ENCODE measurements at places on chromosomes 13 and 19. TPM values are rescaled to one million over a fixed set of nuclear protein-coding genes. Genes with fewer than 3 reads are reported as not detected.

RGCC gene
- 148 TPM for total RNA-seq

COMP gene
- not detected for total RNA-seq

- H3K36me3 ChIP-seq, result no peaks in the 10 kb centered on the region
- no peak for DNase-seq
- H3K4me1 ChIP-seq, result no peaks in the 10 kb centered on the region
- no peak overlapping the region for H3K27ac ChIP-seq
Observed at GRCh38 chr13:112141643-112142400, 74.9 kb downstream of the SOX1 start.

GRCh38 chr19:45733160-45733810 is at the start of gene MEIOSIN:
Gene MEIOSIN (plus strand): TSS chr19:45733439. CDS start chr19:45735377, 1,938 bp downstream.
- peaks cover 6% of the 10 kb centered on the region for H3K4me1 ChIP-seq
- no peaks in the 10 kb centered on the region for H3K27me3 ChIP-seq
- H3K4me3 ChIP-seq, result no peak within 1 kb of the TSS
- H3K36me3 ChIP-seq, result no peaks in the 10 kb centered on the region
- DNase-seq, result no peak
- H3K27ac ChIP-seq, result no peak within 1 kb of the TSS

DNA sequence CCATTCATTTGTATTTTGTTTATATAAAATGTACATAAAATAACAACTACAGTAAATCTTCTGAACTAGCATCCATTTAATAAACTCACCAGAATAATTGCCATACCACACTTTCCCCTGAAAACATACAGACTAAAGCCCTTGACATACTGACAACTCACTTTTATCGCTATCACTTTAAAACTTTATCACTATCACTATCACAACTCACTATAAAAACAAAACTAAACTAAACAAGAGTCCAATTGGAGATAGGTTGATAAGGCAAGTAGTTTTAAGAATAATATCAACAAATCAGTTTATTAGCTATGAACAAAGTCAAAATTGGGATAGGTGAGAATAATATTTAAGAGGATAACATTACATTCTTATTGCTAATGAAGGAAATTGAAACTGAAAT is 108.9 kb downstream of the SLITRK6 start:
- DNase-seq, result no peak
- no peaks in the 10 kb centered on the region for H3K27me3 ChIP-seq
- H3K27ac ChIP-seq, result no peak overlapping the region
- H3K4me3 ChIP-seq, result no peak overlapping the region

GRCh38 chr19:10226021-10226375 is 5.1 kb downstream of the S1PR2 start:
- no peaks in the 10 kb centered on the region for H3K36me3 ChIP-seq
- H3K27me3 ChIP-seq, result no peaks in the 10 kb centered on the region
- peaks cover 6% of the 10 kb centered on the region for H3K4me1 ChIP-seq
- H3K4me3 ChIP-seq, result no peak overlapping the region
- H3K27ac ChIP-seq, result no peak overlapping the region

GRCh38 chr19:2251106-2252054 is 2.3 kb downstream of the AMH start:
- no peak for DNase-seq
- no peak overlapping the region for H3K27ac ChIP-seq
- H3K27me3 ChIP-seq, result peaks cover 40% of the 10 kb centered on the region
- H3K4me3 ChIP-seq, result no peak overlapping the region
- peaks cover 16% of the 10 kb centered on the region for H3K4me1 ChIP-seq
- peaks cover 17% of the 10 kb centered on the region for H3K36me3 ChIP-seq

- H3K27ac ChIP-seq, result no peak overlapping the region
- H3K27me3 ChIP-seq, result no peaks in the 10 kb centered on the region
- H3K4me3 ChIP-seq, result no peak overlapping the region
- peaks cover 8% of the 10 kb centered on the region for H3K4me1 ChIP-seq
- DNase-seq, result no peak
Observed at GRCh38 chr19:51926426-51926783, 867 bp upstream of the ZNF613 start.

DNA sequence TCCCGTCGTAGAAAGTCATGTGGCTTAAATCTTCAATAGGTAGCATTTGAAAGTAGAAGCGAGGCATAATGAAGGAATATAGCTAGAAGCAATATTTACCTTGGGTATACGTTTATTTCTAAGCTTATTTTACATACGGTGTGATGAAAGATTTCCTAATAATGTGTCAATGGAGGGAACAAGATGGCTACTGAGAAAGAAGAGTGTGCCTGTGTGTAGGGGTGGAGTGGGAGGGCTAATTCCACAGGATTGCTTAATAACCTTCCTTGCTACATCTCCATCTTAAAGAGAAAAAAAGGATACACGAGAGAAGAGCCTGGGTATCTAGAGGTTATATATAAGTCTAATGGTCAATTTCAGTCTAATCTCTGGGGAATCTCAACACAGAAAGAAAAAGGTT is 2.0 kb downstream of the SPART start:
- H3K4me3 ChIP-seq, result no peak overlapping the region
- peaks cover 14% of the 10 kb centered on the region for H3K4me1 ChIP-seq
- no peaks in the 10 kb centered on the region for H3K27me3 ChIP-seq
- H3K27ac ChIP-seq, result no peak overlapping the region
- DNase-seq, result no peak
- no peaks in the 10 kb centered on the region for H3K36me3 ChIP-seq

DNA sequence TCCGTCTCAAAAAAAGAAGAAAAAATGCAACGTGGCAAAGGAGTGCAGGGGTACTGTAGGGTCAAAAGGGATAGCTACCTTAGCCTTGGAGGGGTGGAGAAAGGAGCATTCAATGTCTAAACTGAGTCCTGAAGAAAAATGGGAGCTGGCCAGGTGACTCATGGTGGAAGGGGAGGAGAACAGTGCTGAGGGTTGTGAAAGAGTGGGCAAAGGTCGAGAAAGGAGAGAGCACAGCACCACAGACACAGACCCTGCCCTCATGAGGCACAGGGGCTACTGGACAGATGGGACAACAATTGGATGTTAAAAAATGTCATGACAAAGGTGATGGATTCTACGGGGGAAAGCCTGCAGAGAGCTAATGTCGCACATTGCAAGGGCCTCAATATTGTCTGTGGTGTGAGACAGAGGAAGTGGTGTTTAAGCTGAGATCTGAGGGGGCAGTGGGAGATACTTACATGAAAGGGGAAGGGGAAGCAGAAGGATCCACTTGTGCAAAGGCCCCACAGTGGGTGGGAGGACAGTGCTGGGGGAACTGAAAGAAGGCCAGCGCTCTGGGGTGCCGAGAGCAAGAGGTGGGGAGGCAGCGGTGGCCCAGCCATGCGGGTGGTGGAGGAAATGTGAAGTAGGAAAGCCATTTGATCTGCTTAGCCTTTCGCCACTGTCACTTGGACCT is 42.9 kb upstream of the URAD start:
- no peaks in the 10 kb centered on the region for H3K27me3 ChIP-seq
- H3K4me3 ChIP-seq, result no peak overlapping the region
- no peak for DNase-seq

DNA sequence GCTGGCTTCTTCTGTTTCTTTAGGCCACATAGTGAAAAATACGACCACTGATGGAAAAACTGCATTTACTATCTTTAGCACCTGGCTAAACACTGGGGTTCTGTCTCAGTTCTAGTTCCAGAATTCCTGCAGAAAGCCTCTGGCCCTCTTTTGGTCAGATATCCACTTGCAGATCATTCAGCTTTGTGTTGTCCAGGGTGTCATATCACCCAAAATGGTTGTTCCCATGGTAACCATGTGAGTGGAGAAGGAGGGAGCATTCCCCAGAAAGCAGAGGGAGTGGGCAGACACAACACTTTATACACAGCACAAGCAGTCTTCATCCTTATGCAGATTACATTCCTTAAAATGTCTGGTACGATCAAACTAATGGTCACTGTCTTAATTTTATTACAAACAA is 73.5 kb downstream of the CAB39L start:
- no peaks in the 10 kb centered on the region for H3K36me3 ChIP-seq
- H3K4me3 ChIP-seq, result no peak overlapping the region
- DNase-seq, result no peak
- no peaks in the 10 kb centered on the region for H3K27me3 ChIP-seq
- no peak overlapping the region for H3K27ac ChIP-seq

GRCh38 chr19:16769385-16769784 is 49.7 kb downstream of the NWD1 start:
- no peak overlapping the region for H3K4me3 ChIP-seq
- H3K36me3 ChIP-seq, result no peaks in the 10 kb centered on the region
- no peaks in the 10 kb centered on the region for H3K4me1 ChIP-seq
- no peak overlapping the region for H3K27ac ChIP-seq
- no peaks in the 10 kb centered on the region for H3K27me3 ChIP-seq

All from endothelial cell of umbilical vein (primary cell).